ENCODE measurements at places on chromosomes 4 and X.

DNA sequence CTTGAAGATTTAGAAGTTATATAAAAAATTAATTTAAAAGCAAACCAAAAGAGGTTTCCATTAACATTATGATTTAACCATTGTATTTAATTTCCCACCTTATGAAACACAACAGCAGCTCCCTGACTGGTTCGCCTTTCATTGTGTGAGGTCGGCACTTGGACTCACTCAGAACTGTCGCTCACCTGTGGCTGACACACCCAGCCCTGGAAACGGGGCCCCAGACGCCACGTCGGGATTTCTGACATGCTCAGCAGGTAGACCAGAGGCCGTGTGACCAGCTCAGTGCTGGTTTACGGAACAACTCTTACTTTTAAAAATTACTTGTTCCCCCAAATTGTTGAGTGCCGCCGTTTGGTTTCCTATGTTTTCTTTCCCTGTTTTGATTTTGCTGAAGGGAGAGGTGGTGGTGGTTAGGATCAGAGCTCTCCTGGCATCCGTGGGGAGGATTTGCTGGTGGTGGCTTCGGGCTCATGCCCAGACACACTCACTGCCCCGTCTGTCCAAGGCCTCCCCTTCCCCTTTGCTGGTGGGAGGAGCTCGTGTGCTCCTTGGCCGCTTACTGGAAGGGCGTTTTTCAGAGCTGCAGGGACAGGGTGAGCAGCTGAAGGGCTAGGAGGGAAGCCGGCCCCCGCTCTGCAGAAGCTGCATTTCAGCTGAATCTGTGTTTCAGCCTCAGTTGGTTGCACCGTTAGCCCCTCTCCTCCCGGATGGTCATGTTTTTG, 59.2 kb downstream of the CPLX1 start:
- DNase-seq, result no peak

DNA sequence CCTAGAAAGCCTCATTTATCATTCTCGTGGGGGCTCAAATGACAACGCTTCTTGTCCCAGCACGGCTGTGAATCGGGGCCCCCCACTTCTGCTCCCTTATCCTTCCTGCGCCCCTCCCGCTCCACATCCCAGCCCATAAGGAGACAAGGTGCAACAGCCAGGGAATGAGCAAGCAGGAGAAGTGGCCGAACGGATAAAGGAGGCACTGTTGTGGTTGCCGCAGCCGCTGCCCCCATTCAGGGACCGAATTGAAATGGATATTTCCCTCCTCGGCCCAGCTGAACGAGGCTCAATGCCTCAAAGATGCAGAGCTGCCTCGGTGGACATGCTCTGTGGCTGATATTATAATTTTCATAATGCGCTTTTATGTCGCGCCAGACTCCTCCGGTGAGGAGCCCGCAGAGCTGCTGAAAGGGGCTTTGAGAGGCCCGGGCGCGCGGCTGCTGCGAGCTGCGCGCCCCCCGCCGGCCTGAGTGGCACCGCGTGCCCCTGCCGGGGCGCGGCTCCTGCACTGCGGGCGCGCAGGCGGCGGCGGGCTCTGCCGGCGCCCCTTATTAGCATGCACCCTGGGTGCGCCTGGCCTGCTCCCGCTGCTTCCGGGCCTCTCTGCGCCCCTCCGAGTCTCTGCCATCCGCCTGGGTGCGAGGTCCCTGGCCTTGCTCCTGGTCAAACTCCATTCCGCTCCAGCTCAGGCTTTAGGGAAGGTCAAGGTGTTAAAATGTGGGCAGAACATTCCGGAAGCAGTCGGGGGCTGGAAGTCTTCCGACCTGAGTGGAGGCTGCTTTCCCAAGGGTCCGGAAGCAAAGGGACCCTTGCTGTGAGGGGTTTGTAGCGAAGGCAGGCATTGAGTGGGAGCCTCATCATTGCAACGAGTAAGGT, 68.2 kb upstream of the TMEM33 start:
- DNase-seq, result no peak

DNA sequence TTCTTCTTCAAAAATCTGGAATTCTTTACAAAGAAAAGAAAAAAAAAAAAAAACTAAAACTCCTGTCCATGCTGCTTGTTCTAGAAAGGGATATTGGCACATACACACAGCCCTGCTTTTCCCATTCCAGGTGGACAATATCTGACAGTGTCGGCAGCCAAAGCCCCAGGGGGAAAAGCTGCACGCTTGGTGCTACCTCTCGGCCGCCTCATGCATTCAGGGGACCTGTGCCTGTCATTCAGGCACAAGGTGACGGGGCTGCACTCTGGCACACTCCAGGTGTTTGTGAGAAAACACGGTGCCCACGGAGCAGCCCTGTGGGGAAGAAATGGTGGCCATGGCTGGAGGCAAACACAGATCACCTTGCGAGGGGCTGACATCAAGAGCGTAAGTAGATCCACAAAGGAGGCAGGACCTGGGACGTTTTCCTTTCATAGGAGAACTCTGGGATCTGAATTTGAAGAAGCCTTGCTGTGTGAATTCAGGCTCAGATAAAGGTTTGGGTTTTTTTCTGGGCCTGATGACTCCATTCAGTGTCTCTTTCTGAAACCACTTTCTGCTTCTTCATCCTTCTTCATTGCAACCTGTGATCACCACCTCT, 71.9 kb downstream of the NPNT start:
- no peak for DNase-seq

- no peak for DNase-seq
These were observed 115.9 kb downstream of the NSUN7 start for GRCh38 chr4:40865696-40866095.

DNA sequence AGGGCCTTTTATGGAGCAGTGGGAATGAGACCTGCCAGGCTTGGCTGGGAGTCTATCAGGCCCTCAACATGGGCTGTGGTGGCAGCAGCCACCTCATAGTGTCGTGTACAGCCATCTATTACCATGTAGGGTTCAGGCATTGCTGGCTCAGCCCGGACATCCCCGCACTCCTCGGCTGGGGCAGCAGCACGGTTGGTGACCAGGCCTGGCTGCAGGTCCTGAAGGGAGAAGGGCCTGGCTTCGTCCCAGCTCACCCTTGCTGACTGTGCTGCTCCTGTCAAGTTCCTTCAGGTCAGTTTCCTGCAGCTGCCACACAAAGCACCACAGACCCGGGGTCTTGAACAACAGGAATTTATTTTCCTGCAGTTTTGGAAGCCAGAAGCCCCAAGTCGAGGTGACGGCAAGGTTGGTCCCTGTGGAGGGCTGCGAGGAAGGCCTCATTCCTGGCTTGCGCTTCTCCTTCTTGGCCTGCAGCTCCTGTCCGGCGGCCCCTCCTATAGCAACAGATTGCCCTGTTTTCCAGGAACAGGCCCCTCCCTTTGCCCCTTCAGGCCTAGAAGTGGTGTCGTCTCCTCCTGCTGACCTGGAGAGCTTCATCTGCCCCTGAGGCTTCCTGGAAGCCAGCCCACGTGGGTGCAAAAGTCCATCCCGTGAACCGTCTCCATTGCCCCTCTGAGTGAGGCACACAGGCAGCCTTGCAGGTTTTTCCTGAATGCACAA, 25.2 kb upstream of the SORCS2 start:
- DNase-seq, result no peak

DNA sequence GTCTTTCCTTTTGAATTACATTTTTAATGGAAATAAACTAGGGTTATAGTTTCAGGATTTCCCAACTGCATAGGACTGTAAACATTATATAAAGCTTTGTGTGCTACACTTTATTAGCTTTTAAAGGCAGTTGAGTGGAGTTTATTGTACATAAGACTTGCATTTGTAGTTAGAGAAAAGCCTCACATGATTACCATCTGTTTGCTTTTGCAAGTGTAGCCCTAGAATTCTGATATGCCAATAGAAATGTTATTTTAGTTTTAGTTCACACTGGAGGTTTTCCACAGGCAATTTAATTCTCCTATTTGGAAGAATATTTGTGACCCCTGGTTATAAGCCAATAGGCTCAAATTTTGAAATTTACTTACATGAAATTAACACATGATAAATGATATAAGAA, 41.3 kb upstream of the ANK2 start:
- no peak for DNase-seq

DNA sequence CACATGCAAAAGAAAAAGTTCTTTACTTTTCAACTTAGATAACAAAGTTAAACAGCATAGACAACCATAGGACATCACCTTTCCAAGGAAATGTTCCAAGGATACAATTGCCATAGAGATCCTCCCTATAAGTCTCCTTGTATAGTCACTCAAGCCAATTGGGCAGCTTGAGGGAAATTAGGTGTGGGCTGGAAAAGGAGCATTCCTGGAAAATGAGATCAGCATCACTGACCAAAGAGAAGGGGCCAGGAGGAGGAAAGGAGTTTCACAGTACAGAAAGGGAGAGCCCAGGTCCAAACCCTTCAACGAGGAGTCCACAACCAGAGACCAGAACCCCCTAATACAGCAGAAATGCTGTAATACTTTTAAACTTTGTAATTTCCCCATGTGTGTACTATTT, 91.5 kb upstream of the PPARGC1A start:
- DNase-seq, result no peak

GRCh38 chrX:124346877-124347241, 496 bp downstream of the SH2D1A start:
- DNase-seq, result no peak

DNA sequence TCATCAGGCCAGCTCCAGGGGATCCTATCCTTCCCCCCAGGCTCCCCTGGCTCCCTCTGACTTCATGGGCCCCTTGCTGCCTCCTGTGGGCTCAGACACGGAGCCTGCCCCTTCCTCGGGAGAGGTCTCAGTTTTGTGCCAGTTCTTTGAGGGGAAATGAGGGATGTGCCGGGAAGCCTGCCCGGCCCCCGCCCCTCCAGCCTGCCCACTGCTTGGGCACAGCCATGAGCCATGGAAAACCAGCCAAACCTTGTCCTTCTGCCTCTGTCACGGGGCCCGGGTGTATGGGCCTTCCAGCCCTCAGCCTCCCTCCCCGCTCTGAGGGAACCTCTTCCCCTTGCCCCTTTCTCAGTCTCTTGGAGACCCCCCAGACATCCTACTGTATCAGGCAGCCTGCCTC, 6.8 kb downstream of the BGN start:
- DNase-seq, result no peak

DNA sequence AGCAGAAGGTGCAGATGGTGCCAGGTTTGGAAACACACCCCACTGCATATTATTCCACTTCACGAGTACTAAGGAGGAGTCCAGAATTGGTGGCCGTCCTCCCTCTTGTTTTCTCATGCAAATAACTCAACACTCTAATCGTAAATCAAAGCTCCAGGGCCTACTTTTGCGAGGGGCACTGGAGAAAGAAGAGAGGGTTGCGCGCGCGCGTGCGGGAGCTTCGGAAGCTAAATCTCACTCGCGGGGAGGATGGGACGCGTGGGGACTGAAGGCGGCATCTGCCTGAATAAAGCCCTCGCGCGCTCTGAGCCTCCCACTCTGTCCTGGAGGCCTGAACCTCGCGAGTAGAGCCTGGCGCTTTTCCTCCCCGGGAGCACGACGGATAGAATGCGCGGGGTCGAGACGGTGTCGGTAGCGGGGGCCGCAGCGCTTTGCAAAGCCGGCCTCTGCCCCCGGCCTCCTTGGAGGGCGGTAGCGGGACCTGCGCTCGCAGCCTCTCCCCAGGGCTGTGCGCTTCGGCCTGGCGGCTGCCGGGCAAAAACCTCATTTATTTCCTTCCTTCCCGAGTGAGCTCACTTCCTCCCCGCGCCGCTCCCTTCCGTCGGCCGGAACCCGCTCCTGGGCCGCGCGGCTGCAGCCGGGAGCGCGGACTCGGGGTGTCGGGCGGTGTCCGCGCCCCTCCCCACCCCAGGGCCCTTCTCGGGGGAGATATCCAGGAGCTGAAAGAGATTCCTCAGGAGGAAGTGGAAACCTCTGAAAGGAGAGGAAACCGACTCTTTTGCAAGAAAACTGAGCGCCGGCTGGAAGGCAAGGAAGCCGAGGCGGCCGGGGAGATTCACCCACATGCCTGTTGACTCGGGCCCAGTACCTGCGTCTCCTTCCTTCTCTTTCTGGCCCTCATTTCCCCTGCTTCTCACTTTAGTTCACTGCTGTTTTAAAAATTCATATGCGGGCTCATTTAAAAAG, 20.7 kb downstream of the HAND2 start:
- DNase-seq, result no peak

GRCh38 chr4:243426-243825, 61.8 kb downstream of the ZNF732 start:
- no peak for DNase-seq

DNA sequence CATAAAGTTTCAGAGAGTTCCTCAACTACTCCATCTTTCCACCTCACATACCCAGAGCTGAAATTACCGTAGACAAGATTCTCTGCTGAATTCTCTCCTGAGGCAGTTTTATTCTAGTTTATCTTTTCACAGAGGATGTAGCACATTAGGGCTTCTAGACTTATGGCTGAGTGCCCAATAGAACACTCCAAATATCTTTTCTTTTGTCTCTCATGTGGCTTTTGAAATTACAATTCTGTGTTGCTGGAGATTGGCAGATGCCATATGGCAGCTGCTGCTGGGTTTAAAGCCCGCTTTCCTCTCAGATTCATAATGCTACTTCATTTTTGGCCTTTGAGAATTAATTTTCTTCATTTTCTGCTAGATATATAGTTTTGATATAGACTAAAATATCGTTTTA, 107.6 kb upstream of the BANK1 start:
- DNase-seq, result no peak

GRCh38 chr4:3301450-3302172, 8.8 kb downstream of the RGS12 start:
- no peak for DNase-seq

GRCh38 chr4:19346636-19347035, 905.1 kb upstream of the SLIT2 start:
- DNase-seq, result no peak

DNA sequence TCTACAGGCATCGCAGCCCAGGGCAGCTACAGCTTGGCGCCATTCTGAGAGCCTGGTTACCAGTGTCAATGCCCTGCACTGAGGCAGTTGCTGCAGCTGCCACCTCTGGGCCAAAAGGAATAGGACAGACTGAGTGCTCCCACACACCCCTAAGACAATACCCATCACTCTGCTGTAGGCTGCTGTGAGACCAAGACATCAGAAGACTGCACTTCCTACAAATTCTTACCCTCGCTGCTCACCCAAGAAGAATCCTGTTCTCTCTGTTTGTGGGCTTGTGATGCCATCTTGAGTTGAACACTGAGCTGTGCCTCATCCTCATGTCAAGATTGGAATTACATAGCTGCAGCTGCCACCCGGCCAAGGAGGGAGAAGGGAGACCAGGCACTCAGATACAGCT, 1847.0 kb upstream of the PCDH10 start:
- no peak for DNase-seq

DNA sequence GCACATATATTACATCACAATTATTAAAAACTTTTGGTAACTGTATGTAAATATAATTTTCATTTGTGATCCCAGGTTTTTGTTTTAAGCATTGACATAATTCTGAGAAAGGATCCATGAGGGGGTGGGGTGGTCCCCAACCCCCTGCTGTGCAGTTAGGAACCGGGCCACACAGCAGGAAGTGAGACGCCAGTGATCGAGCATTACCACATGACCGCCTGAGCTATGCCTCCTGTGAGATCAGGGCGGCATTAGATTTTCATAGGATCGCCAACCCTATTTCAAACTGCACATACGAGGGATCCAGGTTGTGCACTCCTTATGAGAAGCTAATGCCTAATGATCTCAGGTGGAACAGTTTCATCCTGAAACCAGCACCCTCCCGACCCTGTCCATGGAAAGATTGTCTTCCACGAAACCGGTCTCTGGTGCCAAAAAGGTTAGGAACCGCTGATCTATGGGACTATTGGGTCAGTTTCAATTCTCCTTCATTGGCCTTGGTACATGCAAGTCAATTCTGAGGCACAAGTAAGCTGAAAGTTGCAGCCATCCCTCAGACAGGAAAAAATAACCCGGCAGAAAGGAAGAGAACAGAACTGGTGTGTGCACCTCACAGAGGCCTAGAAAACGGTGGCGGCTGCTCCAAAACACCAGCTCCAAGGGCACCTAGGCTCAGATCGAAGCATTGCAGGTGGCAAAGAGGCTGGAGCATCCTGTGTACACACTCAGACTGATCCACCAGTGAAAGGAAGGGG, 7.0 kb upstream of the TMSB4X start:
- no peak for DNase-seq

- no peak for DNase-seq
These were observed 83.2 kb upstream of the ARHGAP24 start for GRCh38 chr4:85391589-85392410.
